ENCODE measurements at places on chromosomes 3 and 15.

- no peak for DNase-seq
Observed at GRCh38 chr15:37136666-37137065, 36.3 kb upstream of the MEIS2 start.

DNA sequence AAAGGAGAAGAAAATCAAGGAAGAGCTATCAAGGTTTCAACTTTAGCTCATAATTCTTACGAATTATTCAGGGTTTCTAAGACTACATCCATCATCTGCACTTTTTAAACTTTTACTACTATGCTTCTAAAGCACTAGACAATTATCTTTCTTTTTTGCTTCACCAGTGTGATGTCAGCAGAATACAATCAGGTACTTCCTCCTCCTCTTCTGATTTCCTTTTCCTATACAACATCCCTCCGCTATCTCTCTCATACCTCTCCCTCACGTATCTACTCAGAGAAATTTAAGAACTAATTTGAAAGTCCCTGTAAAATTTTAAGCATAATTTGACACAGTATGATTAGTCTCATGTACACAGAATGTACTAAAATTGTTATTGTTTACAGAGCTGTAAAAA lies 47.3 kb upstream of the USP50 start:
- DNase-seq: no peak

DNA sequence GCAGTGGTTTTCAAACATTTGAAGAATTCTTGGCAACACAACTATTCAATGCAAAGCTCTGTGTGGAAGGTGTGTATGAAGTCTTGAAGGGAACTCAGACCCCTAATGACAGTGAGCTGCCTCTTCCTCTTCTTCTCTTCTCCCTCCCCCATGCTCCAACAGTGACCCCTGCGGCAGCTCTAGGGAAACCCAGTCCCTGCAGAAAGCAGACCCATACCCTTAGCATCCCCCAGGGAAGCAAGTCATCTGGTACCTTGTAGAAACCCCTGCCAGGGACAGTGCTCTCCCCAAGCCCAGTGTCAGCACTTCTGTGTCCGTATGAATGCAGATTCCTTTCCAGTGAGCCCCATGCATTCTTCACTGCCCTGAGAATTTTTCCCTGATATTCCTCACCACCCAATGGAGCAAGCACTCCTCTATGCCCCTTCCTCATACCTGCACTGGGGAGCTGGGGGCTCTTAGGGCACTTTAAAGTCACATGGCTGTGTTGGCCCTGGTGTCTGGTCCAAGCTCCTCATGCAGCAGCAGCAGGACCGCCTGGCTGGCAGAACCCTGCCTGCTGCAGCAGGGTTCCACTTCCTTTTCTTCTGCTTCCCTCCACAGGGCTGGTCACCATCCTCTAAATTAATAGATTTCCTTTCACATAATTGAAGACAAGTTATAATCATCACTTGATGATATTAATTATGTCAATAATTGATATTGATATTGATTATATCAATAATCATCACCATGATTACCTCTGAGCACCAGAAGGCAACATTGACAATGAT lies 442.5 kb downstream of the EPHB1 start:
- no peak for DNase-seq

DNA sequence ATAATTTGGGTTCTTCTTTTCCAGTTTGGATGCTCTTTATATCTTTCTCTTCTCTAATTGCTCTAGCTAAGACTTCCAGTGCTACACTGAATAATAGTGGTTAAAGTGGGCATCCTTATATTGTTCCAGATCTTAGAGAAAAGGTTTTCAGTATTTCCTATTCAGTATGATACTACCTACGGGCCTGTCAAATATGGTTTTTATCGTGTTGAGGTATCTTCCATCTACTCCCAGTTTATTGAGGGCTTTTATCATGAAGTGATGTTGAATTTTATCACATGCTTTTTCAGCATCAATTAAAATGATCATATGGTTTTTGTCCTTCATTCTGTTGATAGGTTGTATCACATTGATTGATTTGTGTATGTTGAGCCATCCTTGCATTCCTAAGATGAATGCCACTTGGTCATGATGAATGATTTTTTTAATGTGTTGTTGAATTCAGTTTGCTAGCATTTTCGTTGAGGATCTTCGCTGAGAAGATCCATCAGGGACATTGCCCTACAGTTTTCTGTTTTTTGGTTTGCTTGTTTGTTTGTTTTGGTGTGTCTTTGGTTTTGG lies 3.0 kb upstream of the LRRC34 start:
- no peak for DNase-seq

- DNase-seq: no peak
Observed at GRCh38 chr15:22944651-22945050, 35.5 kb downstream of the CYFIP1 start.

GRCh38 chr15:88312941-88313579 lies 56.5 kb upstream of the NTRK3 start:
- DNase-seq: no peak

DNA sequence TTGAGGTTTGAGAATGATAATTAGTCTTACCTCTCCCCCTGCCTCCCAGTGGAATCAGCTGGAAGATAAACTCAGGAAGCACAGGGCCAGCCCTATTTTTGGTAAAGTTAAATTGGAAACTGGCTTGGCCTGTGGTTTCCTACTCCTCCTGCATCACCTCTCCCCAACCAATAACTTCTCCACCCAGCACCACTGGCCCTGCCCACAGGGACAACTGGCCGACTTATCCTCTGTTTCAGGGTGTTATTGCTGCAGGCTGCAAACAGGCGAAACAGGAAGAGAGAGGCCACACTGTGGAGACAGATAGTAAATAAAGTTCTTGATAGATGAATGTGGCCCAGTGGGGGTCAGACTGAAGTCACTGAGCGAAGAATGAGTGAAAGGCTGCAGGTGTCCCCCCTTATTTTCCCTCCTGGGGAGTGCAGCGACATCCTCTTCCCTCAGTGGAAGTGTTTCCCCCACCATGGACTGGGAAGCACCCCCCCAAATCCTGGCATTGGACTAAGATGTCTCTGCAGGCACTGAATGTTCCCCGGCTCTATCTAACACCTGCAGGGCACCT lies 47.1 kb downstream of the PDIA5 start:
- DNase-seq: peak; percentile 65

GRCh38 chr3:12471241-12471640 lies 13.0 kb upstream of the TSEN2 start:
- DNase-seq: no peak

GRCh38 chr3:53799338-53799865 lies 46.8 kb downstream of the CHDH start:
- DNase-seq: no peak

DNA sequence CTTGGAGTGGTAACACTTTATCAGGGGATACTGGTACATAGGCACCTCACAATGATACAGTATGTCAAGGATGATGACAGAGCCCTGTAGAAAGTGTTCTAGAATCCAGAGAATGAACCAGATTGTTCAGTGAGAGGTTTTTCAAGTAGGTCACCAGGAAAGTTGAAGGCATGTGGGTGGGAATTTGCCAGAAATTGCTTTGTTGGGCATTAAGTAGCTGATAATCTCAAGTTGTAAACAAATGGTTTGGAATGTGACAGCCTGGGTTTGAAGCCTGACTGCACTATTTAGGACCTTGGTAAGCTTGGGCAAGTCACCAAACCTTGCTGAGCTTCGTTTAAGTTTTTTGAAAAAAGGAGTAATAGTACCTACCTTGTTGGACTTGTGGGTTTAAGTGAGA lies 12.5 kb downstream of the SLC35G2 start:
- DNase-seq: no peak

- DNase-seq: no peak
Observed at GRCh38 chr15:71282076-71282475, 166.8 kb downstream of the THSD4 start.

DNA sequence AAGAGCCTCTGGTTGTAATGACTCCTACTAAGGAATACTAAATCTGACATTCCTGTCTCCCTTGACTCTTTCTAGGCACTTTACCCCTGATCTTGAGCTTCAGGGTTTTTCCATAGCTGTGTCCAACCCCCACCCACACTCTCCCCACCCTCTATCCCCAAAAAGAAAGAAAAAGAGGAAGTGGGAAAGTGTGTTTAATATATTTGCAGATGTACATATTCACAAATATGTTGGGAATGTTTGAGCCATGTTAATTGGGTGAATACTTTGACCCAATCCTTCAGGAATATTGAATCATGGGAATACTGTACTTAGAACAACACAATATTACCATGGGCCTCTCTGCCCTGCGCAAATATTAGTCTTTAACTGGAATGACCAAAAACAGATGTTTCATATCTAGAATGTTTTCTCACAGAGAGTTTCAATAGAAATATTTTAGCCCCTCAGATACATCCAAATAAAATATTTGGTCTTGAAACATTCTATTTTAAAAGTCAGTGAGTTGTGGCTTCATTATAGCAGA lies 19.8 kb upstream of the PFN2 start:
- DNase-seq: no peak

DNA sequence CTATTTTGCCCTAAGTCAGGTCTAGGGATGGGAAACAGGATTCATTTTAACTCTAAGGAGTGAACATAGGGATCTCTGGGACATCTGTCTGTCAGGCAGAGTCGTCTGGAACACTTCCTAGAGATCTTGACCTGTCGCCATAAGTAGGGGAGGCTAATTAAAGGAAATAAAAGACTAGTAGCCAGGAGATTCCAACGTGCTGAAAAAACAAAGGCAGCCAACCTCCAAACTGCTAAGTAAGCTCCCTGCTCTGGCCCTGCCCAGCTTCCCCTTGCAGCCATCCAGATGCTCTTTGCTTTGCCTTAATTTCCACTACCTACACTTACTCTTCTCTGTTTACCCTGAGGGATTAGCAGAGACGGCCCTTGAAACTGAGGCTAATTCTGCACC lies 18.4 kb upstream of the TSEN2 start:
- DNase-seq: no peak

GRCh38 chr3:1087066-1087560 lies 5.7 kb upstream of the CNTN6 start:
- DNase-seq: no peak

- no peak for DNase-seq
Observed at GRCh38 chr3:145716519-145716918, 444.5 kb downstream of the PLOD2 start.

- DNase-seq: no peak
Observed at GRCh38 chr15:61364871-61365270, 135.8 kb upstream of the RORA start.

DNA sequence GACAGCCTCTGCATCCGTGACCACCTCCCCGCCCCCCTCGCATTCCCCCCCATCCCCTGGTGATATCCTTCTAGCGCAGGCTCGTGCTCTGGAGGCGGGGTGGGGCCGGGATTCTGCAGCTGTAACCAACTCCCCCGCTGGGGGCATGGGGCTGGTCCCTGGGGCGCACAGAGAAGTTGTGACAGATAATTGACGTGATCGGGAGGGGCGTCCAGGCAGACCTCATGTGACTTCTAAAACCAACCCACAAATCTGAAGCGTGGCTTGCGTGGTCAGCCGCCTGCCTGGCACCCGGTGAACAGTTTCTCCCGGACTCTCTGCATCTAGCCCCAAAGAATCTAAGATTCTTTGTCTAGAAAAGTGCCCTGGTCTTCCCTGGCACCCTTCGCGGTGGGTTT lies 100.6 kb upstream of the IGF1R start:
- DNase-seq: no peak

DNA sequence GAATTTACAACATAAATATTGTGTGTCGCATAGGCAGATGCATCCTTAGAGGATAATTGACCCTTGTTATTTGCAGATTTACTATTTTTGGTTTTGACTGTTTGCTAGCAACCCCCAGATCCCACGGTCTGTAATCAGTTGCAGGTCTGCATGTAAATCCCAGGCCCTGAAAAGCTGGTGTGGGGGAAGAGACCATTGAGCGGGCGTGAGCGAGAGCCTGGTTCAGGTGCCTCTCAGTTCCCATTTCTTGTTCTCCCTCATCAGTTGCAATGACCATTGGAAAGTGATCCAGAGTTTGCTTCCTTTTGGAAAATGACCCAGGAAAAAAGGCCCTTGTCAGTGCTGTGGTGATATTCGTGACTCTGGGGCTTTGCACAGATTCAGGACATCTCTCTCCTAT lies 238.9 kb downstream of the UACA start:
- DNase-seq: no peak

- no peak for DNase-seq
Observed at GRCh38 chr3:97895216-97895615, 73.4 kb downstream of the CRYBG3 start.

- no peak for DNase-seq
Observed at GRCh38 chr15:37733628-37734027, 200.8 kb upstream of the TMCO5A start.

DNA sequence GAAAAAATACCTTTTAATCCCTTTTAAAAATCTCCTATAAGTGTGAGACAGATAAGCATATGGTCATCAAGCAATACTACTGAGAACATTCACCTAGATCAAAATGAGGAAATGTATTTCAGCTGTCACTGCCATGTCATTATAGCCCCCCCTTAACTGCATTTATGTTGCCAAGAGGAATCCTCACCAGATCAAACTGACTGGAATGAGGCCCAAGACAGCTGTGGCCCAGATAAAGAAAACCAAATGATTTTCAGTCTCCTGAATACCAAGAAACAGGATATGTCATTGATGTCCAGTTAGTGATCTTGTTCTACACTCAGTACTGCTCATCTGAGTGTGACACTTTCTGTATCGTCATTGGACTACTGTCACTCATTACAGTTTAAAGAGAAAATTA lies 35.1 kb upstream of the CPB1 start:
- no peak for DNase-seq

DNA sequence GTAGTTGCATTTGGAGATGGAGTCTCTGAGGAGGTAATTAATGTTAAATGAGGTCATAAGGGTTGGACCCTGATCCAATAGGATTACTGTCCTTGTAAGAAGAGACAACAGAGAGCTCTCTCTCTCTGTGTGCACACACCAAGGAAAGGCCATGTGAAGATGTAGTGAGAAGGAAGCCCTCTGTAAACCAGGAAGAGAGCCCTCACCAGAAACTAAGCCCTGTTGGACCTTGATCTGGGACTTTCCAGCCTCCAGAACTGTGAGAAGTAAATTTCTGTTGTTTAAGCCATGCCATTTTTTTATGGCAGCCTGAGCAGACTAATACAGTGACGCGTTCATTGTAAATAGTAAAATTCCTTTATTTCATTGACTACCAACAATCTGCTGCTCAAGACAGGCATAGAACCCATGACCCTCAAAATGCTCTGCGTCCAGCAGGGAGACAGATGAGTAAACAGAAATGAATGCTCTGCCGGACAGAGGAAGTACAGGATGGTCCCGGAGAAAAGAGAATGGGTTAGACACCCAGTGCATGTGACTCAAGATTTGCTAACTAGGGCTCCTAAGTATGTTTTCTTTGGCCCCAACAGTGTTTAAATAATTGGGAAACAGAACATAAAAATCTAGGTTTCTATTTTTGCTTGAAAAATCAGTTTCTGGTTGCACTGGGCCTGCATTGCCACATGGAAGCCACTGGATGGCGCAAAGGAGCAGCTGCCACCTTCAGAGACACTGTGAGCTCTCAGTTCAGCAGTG lies 37.9 kb upstream of the TNFAIP8L3 start:
- DNase-seq: no peak

GRCh38 chr3:187729598-187729997 lies 15.7 kb downstream of the BCL6 start:
- no peak for DNase-seq

- DNase-seq: no peak
Observed at GRCh38 chr3:82093641-82094040, 332.2 kb upstream of the GBE1 start.

GRCh38 chr15:65057549-65057940 lies 10.2 kb downstream of the RASL12 start:
- DNase-seq: no peak

Data from GDM1 (cell line).